Left colon (tissue), 2 donors: ENCODE measurements at places on chromosomes 13 and 19.

GRCh38 chr13:29369060-29369743, 226.3 kb downstream of the SLC7A1 start:
- no peak for DNase-seq

DNA sequence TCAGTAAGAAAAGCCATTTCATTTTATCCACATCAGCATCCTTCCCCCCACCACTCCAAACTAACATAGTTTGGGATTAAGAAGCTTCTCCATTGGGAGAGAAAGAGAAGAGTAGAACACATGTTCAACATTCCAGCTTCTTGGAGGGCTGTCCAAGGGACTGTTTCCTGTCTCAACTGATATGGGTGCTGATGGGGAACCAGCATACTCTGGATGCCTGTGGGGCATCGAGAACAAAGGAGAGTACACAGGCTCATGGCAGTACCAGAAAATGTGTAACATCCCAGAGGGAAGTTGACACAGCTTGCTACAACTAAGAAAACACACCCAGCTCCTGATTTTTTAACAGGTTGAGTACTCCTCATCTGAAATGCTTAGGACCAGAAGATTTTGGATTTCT, 24.7 kb downstream of the SUCLA2 start:
- no peak for DNase-seq

- DNase-seq: peak; percentile 52
These were observed 442 bp downstream of the RAB8A start for GRCh38 chr19:16111909-16112752.

DNA sequence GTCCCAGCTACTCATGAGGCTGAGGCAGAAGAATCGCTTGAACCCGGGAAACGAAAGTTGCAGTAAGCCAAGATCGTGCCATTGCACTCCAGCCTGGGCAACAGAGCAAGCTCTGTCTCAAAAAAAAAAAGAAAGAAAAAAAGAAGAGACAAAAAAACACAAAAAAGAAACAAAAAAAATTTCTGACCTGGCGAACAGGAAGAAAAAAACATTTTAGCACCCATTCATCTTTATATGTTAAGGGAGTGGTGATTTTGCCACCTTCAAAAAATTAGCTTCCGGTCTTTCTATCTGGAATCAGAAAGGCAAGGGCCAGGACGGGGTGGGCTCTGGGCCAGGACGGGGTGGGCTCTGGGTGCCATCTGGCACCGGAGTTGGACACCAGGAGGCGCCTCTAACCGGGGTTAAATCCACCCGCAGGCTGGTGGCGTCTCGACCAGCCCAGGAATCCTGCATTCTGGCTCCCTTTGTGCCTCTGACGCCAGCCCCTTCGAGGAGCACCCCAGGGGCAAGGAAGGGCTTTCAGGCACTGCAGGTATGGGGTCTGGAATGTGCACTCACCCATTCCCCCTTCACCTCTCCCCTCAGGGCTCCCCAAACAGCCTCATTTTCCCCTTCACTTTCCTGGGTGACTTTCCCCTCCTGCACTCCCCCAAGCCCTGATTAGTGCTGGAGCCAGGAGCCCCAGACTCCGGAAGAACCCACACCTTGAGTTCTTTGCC, 10.4 kb upstream of the ZSWIM4 start:
- peak; percentile 65 for DNase-seq

DNA sequence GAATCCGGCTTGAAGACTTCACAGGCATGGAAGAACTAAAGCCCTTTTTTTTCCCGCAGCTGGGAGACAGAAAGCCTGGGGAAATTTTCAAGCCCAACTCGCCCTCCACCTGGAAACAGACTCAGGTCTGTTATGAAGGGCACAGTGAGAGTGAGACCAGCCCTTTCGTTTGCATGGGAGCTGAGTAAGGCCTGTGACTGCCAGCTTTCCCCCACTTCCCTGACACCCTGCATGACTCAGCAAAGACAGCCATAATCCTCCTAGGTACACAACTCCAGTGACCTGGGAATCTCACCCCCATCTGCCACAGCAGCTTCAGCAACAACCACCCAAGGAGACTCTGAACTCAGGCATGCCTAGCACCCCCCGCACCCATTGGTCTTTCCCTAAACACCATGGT, 87.6 kb upstream of the ZNF91 start:
- no peak for DNase-seq

DNA sequence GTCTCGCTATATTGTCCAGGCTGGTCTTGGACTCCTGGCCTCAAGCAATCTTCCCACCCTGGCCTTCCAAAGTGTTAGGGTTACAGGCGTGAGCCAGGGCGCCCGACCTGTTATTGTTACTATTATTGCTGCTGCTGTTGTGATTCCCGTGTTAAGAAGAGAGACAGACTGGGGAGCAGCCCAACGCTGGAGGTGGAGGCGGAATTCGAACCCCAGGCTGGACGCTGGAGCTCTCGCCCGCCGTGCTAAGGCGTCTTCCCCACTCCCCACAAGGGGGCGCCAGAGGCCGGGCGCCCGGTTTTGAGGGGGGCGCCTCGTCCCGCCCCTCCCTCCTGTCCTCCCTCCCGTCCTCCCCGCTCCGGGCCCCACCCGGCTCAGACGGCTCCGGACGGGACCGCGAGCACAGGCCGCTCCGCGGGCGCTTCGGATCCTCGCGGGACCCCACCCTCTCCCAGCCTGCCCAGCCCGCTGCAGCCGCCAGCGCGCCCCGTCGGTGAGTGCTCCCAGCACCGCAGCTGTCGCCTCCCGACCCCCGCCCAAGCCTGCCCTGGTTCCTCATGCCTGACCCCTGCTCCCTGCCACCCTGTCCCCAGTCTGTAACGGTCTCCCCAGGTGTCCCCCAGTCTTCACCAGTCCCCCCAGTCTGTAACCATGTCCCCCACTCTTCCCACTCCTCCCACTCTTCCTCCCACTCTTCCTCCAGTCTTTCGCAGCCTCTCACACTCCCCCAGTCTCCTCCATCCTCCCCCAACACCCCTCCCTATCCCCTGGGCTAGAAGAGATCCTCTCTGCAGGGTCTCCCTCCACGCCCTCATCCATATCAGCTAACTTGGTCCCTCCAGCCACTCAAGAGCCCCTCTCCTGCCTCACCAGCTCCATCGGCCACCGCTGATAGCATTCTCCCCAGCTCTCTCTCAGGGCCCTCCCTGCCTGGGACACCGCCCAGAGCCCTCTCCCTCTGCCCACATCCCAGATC, at the start of gene EHD2:
EHD2 (plus strand) TSS at position 377 of the 976 bp plus-strand sequence. CDS start 3,191 bp downstream, outside the sequence.
- peak; percentile 35 for DNase-seq
